ENCODE measurements at places on chromosomes 1 and 21.

DNA sequence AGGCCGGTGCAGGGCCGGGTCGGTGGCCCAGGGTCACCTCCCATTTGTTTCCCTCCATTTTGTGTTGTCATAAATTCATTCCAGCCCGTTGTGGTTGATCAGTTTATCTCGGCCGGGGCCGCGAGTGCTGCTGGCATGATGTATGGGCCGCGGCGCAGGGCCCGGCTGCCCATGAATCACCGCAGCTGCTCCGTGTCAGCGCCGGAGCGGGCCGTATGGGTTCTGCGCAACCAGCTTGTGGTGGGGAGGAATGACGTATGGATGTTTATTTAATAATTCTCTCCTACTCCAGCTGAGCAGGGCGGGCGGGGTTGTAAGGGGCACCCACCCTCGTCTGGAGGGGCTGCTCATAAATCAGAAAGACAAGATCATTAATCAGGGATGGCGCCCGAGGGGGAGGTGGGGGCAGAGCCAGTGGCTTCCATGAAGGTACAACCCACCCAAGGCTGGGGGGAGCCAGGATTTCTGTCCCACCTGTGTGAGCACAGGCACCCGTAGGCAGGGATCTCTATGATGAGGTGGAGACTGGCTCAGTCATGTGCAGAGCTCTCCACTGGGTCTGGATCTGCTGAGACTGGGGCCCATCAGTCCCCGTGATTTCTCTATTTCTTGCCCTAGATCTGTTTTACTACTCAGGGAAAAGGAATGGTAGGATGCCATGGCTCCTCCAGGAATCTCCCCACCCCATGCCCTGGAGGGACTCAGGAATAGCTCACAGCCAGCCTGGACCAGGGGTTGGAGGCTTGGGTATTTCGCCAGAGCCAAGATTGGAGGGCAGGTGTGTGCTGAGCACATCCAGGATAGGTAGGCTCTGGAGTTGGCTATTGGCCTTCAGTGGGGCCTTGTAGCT lies 27.8 kb downstream of the TMEM53 start:
- peak; percentile 85 for DNase-seq

DNA sequence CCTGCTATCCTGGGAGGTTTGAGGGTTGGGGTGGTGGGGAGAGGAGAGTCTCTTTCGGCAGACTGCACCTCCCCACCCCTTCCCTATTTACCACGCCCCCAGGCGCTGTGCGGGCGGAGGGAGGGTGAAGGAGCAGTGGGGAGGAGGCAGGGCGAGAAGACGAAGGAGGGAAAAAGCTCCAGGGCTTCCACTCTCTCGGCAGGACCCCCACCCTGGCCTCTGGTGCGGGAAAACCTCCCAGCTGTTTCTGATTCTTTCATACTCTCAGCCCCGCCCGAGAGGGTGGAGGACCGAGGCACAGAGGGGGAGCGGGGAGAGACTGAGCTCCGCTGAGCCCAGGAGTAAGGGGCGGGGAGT lies 866 bp upstream of the WNT2B start:
- peak; percentile 54 for DNase-seq

- DNase-seq, result no peak
Measured at GRCh38 chr1:61612602-61613001, 112.3 kb downstream of the TM2D1 start.

GRCh38 chr21:36166705-36167104 lies 10.1 kb downstream of the DOP1B start:
- no peak for DNase-seq

DNA sequence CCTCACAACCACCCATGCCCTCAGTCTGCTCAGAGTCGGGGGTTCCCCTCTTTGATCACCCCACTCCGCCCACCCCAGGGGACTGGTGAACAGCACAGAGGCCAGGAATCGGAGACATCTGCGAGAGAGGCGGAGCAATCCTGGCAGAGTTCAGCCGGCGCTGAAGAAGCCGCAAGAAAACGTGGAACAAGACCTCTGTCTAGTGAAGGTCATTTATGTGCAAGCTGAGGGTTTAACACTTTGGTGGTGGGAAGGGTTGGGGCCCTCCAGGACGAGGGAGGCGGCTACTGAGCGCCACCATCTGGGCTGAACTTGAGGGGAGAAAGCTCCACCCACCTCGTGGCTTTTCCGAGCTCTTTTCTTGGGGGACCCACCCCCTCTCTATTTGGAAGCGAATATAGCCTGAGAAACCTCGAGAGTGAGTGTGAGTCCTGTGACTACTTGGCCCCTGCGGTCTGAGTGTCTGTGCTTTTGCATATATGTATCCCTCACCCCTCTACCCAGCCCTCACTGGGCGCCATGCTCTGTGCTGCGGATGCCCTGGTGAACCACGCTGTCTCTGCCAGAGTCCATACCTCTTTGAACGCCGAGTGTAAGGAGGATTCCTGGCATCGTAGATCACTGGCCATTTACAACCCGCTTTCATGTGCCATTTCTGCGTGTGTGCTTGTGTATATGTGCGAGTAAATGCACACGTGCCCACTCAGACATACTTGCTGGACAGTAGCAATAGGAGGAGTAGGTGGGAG lies 1.2 kb upstream of the EPHA10 start:
- no peak for DNase-seq

- DNase-seq, result no peak
Measured at GRCh38 chr1:93623436-93623835, 58.2 kb downstream of the BCAR3 start.
